ENCODE measurements at places on chromosomes 4 and X.

GRCh38 chr4:83387476-83388312 is 53.0 kb upstream of the HPSE start:
- no peak for DNase-seq

DNA sequence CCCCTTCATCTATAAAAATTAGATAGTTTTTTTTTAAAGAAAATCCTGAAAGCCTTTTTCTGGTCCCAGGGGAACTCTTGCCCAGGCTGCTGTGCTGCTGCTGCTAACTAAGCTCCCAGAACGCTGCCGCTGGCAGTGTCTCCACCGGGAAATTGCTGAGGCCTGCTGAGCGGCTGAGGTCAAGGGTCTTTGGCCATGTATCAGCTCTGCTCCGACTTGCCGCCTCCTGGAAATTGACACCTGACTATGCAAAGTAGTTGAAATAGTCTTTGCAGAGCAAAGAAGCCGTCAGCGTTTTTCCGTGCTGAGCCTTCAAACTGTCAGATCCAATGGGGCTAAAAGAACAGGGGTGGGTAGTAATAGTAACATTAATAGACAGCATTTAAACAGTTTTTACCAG is 839 bp downstream of the QDPR start:
- no peak for DNase-seq

DNA sequence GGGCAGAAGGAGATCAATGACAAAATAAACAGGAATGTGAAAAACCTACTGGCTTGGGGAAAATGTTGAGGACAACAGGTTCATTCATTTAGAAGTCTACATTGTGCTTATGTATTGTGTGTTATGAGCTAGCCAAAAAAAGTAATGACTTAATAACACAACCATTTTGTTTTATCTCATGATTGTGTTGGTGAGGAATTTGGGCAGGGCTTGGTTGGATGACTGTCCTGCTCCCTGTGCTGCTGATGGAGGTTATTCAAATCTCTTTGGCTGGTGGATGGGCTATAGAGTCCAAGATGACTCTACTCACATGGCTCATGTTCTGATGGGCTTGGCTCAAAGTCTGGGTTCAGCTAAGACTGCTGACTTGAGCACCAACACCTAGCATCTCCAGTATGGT is 116.3 kb downstream of the HS3ST1 start:
- no peak for DNase-seq

GRCh38 chr4:46131498-46132057 is 7.7 kb upstream of the GABRG1 start:
- DNase-seq = no peak

- DNase-seq = no peak
These were observed 19.2 kb upstream of the BRS3 start for GRCh38 chrX:136468391-136469103.

GRCh38 chrX:63426519-63426918 is 75.4 kb upstream of the SPIN4 start:
- DNase-seq = no peak

DNA sequence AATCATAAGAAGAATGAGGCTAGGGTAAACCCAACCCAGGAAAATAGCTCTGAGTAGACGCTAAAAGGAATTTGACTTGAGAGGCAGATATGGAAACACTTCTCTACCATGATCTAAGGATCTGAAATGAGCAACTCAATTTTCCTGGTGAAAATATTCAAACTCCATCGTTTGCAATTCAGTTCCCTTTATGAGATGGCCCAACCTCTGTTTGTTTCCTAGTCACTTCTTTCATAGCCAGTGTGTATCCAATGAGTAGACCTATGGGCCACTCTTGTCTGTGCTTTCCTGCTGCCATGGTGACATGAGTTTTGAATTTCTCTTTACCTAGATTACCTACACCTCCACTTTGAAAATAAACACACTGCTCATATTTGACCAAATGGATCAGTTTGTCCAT is 176.2 kb upstream of the GPRIN3 start:
- DNase-seq = no peak

DNA sequence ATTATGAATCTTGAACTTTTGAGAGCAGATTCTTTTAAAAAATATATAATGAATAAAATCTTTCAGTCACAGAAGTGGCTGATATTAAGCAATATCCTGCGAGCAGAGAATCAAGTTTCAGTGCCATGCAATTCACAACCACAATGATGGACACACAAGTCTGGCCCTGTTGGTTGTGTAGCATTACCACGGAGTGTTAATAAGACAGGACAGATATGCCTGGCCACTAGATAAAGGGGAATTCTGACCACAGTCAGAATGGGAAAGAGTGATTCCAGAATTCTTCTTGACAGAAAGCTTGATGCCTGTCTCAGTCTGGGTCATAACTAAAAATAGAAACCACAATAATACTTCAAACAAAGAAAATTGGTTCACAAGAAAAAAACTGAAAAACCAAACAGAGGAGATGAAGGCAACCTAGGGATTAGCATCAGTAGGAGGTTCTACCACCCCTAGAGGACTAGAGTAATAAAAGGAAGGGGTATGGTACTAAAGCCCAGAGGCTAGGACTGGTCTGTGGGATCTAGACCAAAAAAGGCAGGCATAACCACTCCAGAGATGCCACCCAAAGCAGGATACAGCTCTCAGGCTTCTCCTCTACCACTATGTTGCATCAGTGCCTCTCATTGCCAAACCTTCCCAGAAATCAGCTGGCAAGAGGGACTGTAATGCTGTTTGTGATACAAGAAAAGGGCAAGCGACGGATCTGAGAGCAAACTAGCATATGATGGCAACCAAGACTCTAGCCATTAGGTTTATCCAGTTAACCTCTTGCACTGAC is 59.0 kb downstream of the RNF150 start:
- DNase-seq = no peak

- no peak for DNase-seq
These were observed 103.1 kb downstream of the PHEX start for GRCh38 chrX:22135171-22135711.

GRCh38 chrX:40632199-40632598 is 9.0 kb downstream of the MPC1L start:
- DNase-seq = no peak

DNA sequence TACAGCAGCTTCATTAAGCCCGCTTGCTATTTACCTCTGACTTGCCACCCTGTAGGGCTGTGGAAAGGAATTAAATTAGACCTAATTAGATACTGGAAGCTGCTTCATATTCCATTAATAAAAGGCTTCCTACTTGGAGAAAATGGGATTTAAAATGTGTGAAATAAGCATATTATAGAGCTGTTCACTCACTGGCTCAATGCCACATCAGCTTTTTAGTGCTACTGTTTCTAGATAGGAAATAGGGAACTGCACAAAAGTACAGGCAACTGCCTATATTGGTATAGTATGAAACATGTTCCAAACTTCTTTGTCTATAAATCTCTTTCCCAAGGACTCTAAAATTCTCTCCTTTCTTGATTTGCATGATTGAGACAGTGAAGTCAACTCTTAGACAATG is 407.9 kb upstream of the AADAT start:
- DNase-seq = no peak

- no peak for DNase-seq
These were observed 112.7 kb downstream of the DHX15 start for GRCh38 chr4:24471486-24472160.

DNA sequence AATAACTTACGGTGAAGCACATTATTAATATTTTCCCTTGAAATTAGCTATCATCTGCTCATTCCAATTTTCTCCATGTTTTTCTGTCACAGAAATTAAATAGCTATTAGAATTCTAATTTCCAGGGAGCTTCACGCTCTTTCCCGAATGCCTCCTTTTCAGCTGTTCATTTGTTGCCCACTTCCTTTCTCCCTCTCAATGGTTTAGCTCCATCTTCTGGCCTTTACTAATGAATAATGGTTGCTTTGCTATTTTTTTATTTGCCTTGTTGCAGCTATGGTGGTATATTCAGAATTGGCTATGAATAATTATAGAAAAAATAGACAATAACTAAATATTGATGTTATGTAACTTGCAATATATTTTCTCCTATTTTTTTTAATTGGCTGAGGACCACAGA is 70.5 kb downstream of the GRIA2 start:
- no peak for DNase-seq

- DNase-seq = no peak
These were observed 856.6 kb upstream of the GRID2 start for GRCh38 chr4:91447168-91447567.

- no peak for DNase-seq
These were observed 21.5 kb upstream of the HTRA3 start for GRCh38 chr4:8248091-8248490.

DNA sequence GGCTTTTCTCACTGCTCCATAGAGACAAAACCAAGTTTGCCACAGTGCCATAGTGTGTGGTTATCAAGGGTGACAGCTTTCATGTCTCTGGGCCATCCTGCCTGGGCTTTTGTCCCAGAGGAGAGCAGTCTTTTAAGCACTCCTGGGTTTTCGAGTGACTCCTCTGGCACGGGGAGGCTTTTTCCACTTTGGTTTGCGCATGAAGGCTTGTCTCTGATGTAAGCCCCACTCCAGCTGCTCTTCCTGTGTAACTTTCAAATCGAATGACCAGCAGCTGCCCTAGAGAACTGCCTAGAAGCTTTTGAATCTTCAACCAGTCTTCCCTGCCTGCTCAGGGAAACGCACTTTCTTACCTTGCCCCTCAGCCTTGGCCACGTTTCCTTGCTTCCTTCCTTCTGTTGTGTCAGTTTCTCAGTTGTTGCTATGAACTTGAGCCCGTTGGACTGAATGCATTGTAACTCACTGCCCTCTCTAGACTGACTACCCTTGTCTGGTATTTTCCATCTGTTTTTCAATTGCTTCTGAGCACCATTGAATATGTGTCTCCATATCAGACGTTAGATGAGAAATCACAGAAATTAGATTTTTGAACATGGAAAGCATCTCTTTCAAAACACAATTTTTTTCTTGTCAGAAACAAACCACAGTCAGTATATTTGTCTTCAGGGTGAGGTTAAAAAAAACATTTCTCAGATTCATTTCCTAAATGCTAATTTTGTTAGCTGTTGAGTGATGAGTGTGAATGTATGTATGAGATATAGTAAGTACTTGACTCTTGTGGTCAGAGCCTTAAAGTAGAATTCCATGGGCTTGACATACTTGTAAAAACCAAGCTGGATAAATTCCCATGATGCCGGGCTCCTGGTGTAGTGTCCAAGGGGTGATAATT is 45.3 kb downstream of the SLC9A6 start:
- DNase-seq = no peak

DNA sequence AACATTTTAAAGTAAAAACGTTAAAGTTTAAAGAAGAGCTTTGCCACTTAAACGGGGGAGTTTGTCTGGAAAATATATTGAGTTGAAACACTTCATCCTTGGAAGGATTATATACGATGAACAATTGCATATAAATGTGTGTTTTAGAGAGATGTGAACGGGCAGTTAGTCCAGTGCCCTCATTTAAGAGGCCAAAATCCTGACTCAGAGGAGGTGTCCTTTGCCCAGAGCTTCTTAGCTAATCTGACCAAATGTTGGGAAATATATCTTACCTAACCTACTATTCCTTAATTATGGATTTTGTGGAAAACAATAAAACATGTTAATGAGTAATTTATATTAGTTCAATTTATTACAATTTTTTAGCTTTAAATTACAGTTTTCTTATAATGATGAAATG is 327.2 kb upstream of the DIPK2B start:
- DNase-seq = no peak

DNA sequence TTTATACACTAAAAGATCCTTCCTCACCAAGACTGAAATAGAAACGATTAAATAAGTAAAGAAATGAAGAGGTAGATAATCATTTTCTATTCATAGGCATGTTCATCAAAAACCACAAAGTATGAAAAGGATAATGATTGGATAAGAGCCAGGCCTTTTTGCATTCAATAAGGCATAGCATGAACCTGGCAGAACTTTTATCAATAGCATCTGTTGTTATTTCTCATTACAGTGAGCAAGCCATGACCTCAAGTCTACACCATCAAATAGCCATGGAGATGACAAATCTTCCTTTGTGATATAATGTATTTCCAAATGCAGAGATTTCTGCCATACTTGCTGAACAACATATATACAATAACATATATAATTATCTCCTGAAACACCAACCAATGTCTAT is 206.0 kb upstream of the SLC7A11 start:
- no peak for DNase-seq

GRCh38 chr4:39846705-39847104 is 131.0 kb downstream of the PDS5A start:
- DNase-seq = no peak

DNA sequence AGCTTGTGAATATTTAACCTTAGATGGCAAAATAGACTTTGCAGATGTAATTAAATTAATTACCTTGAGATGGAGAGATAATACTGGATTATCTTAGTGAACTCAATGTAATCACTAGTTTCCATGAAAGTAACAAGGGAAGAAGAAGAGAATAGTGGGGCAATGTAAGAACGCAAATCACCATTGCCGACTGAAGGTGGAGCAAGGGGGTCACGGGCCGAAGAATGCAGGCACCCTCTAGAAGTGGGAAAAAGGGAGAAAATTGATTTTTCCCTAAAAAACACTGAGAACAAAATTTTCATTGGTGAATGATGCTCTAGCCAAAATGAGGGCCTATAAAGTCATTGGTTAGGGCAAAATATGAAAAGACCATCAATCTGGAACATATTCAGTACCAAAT is 375.6 kb upstream of the EPHA5 start:
- DNase-seq = no peak

GRCh38 chrX:153953342-153953830 is 8.9 kb upstream of the RENBP start:
- DNase-seq = no peak

DNA sequence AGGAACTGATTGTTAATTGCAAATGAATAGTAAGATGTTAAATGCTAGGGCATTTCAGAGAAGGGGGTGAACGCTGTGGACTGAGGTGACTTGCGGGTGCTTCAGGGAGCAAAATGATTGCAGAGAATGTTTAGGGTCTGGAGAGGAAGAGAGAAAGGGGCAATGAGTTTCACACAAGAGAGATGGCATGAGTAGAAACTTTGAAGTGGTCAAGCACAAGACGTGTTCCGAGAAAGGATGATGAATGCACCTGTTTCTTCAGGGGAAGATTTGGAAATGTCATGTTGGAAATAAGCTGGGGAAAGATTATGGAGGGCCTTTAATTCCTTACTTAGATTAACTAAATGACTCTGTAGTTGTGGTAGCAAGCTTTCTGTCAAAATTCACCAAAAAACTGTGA is 43.4 kb downstream of the DTHD1 start:
- no peak for DNase-seq

- no peak for DNase-seq
These were observed 716 bp downstream of the KIT start for GRCh38 chr4:54658252-54659093.

DNA sequence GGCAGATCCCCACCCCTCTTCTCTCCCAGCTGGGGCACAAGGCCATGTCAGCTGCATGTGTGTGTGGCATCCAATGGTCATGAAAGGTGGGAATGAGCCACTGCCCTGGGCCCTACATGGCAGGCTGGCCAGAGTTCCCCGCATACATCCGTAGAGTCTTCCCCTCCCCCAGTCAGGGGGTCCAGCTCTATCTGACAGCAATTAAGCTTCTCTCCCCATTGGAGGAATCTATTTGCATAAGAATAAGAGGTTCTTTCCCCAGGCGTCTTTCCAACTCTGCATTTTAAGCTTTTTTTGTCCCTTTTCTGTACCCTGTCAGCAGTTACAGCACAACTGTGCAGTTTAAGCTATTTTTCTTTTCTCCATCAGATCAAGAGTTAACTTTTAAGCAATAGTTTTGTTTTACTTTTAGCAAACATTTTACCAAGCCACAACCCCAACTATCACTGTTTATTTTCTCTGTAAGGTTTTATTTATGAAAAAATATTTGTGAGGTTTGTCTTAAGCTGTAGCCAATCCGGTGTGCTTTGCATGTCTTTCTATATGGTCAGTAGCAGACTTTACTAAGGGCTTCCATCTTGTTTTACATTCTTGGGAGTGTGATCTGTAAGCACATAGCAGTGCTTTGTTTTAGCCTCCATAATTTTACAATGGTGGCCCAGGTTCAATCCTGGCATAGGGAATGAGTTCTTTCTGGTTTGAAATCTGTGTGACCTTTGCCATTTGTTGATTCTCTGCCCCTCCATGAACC is 28.7 kb downstream of the NLRP2B start:
- no peak for DNase-seq
